ENCODE measurements at places on chromosomes 6 and 20.

GRCh38 chr6:28923318-28924102 lies at the start of gene TRIM27:
TRIM27 (minus strand) TSS chr6:28923985; CDS start chr6:28923632, 353 bp downstream.
- DNase-seq: peak; percentile 71

GRCh38 chr6:138410972-138411880 lies 7.2 kb downstream of the HEBP2 start:
- peak; percentile 85 for DNase-seq

GRCh38 chr6:11163932-11164331 lies 52.4 kb upstream of the ERVFRD-1 start:
- DNase-seq: no peak

- DNase-seq: no peak
Observed at GRCh38 chr6:32639440-32640394, 2.5 kb downstream of the HLA-DQA1 start.

GRCh38 chr6:39003072-39003471 lies 45.5 kb upstream of the GLP1R start:
- no peak for DNase-seq

DNA sequence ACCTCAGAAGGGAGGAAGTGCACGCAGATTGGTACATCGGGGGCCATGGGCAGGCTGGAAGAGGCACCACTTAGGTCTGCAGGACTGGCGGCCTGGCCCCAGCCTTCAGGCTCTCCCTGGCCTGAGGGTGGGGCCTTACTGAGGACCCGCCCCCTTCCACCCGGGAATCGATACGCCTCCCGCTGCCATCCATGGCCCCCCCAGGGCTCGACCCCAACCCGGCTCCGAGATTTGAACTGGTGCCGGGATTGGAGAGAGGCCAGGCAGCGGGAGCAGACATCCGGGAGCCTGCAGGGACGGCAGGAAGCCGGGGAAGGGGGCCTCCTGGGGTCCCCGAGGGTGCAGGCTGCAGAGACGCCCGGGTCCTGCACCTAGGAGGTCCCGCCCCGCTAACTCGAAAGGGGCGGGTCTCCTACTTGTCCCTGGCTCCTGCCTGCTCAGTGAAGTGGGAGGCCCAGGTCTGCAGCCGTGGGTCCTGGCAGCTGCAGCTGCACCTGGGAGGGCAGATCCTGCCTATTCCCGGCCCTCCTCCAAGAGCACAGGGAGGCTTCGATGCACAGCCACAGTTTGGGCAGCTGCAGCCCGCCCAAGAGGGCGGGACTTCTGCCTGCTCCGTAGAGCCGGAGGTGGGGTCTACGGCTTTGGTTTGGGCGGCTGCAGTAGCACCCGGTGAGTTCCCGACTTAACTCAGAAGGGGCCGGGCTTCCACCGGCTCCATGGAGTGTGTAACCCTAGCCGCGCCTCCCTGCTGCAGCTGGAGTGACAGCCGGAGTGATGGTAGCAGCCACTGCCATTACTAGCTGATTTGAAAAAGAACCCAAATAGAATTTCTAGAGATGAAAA lies 35.2 kb upstream of the TBC1D22B start:
- DNase-seq: peak; percentile 79

DNA sequence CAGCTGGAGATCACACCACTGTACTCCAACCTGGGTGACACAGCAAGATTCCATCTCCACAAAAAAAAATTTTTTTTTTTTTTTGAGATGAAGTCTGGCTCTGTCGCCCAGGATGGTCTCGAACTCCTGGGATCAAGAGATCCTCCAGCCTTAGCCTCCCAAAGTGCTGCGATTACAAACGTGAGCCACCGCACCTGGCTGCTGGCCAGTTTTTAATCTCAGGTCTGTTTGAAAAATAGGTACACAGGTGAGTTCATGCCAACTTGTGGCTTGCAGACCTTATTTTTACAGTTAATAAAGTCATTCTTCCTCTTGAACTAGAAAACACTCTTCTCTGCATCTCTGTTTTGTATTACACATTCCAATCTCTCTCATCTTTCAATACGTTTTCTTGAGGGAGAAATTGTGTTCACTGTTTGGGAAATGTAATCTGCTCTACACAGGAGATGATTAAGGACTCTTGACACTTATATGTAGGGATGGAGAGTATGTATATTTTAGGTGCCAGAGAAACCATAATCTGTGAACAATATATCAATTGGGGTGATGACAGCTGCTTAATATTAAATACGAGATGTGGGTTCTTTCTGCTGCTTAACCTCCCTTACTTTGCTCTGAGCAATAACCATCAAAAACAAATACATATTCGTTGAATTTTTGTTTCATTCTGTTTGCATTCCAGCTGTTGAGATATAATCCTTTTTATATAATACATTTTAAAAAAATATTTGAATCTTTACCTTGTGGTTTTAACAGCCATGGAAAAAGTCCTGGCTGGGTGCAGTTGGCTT lies 17.7 kb upstream of the RIPOR3 start:
- DNase-seq: no peak
